Stimulated activated CD8-positive, alpha-beta memory T cell treated with anti-CD3 and anti-CD28 coated beads, Interleukin-4, amount 100 ng/mL, for 48 hours (primary cell): ENCODE measurements at places on chromosomes 16 and 17.
A peak's percentile ranks its signal among the peaks of the same experiment; 100 is the strongest.

- no peak for DNase-seq
These were observed 5.5 kb downstream of the GAST start for GRCh38 chr17:41717408-41718286.

DNA sequence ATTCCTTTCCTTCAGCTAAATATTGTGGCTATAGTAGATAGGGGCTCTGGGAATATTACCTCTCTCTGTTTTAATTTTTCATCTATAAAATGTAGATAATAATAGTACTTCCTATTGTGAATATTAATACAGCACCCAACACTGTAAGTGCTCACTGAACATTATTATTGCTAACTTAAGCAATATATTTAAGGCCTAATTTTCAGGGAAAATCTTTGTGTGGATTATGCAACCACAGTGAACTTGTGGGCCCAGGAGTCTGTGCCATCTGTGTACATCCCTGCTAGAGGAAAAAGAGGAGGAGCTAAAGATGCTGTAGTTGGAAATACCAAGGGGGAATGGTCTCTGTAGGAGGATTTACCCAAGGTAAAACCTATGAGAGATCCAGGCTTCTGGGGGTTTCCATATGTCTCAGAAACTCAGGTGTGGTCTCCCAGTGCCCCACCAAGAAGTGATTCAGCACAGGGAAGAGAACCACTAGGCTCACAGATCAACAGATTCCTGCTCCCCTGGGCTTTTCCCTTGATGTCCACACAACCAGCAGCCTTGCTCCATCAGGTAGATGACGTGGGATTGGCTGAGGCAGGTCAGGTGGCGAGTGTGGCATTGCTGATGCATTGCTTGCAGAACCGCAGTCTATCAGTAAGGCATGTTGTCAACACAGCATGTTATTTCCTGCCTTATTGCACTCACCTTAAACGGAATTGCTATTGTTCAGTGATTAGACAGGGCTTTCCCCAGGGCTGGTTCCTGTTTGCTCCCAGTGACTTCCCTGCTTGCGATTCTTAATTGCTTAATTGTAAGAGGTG is 1.6 kb upstream of the N4BP1 start:
- peak; percentile 84 for DNase-seq

DNA sequence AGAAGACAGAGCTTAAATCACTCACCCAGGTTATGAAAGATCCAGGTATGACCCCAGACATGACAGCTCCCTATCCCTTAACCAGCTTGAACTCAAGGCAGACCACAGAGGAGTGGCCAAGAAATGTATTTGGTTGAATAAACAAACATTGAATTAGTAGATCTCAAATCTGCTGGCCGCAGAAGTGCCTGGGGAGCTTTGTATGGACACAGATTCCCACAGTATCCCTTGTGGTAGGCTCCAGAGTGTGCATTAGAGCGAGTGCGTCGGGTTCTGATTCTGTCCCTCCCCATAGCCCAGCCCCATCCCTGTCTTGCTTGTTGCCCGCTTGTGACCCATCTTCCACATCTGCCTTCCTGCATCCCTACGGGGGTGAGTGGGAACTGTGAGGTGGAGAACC is 118.8 kb upstream of the FOXF1 start:
- DNase-seq, result no peak

DNA sequence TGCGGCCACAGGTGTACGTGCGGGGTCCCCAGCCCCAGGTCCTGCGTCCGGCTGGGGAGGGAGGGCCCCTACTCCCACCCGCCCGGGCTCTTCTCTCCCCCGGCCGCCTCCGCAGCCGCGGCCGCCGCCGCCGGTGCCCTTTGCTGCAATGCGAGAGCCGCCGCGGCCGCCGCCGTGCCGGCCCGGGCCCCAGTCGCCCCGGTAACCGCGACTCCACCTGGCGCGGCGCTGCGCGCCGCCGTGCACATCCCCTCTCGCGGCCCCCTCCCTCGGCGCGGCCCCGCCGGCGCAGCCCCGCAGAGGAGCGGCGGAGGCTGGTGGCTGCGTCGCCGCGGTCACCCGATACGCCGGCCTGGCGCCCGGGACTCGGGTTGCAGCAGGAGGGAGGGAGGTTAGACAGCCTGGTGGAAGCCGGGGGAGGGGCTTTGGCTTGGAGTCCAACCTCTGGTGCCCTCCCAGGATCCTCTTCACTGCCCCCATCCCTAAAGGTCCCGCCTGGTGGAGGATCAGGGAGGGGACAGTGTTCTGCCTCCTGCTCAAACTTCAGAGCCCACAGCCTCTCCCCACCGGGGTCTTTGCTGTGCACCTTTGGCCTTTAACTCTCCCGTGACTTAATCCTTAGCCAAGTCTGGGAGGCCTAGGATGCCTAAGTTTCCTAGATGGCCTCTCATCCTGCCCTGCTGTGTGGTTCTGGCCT is 32.9 kb downstream of the SRCIN1 start:
- no peak for DNase-seq

- DNase-seq, result no peak
These were observed 69.6 kb downstream of the N4BP1 start for GRCh38 chr16:48540222-48540900.

DNA sequence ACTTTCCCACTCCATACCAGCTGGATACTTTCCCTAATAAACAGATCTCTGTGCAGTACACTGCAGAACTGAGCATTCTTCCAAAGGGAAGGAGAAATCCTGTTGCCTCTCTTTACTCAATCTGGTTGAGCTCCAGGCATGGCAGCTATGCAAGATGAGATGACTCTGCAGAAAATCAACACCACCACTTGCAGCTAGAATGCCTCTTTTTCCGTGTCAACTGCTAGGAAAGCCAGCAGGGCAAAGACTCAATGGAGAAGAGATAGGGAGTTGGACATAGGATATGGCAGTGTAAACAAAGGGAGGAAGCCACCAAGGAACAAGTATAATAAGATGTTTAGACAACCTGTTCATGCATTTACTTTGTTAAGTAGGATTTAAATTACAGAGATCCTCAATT is 40.4 kb upstream of the CORO6 start:
- no peak for DNase-seq

GRCh38 chr17:40075201-40075941 is 12.6 kb downstream of the THRA start:
- peak; percentile 85 for DNase-seq

- peak; percentile 59 for DNase-seq
These were observed 96.0 kb downstream of the YPEL2 start for GRCh38 chr17:59427425-59427921.

GRCh38 chr16:24394341-24394740 is 138.2 kb downstream of the CACNG3 start:
- DNase-seq, result no peak

DNA sequence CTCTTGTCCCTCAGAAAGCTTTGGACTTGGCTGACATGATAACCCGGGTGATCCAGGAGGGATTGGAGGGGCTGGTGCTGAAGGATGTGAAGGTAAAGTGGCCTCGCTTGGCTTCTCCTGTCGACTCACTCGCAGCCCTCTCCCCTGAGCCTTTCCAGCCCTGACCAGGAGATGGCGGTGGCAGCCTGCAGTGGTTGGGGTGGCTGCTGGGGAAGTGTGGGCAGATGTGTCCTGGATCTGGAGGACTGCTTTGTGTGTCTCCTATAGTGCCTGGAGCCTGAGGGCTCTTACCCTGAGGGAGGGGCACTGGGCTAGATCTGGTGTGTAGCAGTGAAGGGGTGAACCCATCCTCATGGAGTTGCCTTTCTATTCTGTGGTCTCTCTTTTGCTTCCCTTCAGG is 17.9 kb downstream of the LIG3 start:
- DNase-seq, result peak; percentile 84

DNA sequence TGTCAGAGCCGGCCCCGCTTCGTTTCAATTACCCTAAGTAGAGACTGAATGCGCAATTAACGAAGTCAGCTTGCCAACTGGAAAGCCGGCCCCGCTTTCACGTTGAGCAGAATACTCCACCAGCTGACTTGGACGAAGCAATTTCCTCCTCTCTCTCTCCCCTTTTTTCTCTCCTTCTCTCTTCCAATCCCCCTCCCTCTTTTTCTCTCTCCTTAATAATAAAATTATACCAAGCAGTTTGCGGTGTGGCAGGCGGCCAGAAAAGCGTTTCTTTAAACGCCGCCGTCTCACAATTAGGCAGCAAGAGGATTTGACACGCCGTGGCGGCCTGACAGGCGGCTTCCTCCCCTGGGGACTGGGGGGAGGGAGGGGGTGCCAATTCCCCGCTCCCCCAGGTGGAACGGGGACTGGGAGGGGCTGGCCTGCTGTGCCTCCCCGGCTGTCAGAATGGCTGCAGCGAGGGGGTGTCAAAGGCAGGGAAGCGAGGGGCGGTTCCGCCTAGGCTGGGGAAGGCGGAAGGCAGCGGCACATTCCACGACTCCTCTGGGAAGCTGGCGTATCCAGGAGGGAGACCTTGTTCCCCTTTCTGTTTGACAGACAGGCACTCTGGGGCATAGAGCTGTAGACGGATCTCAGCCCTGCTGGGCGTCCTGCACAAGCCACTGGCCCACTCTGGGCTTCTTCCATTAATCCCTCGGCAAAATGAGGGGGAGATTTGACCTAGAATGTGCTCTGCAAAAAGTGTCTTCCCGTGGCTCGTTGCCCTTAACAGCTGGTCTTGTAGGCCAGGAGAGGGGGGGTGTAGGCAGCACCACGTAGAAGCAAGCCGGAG is 52.7 kb downstream of the SREBF1 start:
- DNase-seq, result no peak

DNA sequence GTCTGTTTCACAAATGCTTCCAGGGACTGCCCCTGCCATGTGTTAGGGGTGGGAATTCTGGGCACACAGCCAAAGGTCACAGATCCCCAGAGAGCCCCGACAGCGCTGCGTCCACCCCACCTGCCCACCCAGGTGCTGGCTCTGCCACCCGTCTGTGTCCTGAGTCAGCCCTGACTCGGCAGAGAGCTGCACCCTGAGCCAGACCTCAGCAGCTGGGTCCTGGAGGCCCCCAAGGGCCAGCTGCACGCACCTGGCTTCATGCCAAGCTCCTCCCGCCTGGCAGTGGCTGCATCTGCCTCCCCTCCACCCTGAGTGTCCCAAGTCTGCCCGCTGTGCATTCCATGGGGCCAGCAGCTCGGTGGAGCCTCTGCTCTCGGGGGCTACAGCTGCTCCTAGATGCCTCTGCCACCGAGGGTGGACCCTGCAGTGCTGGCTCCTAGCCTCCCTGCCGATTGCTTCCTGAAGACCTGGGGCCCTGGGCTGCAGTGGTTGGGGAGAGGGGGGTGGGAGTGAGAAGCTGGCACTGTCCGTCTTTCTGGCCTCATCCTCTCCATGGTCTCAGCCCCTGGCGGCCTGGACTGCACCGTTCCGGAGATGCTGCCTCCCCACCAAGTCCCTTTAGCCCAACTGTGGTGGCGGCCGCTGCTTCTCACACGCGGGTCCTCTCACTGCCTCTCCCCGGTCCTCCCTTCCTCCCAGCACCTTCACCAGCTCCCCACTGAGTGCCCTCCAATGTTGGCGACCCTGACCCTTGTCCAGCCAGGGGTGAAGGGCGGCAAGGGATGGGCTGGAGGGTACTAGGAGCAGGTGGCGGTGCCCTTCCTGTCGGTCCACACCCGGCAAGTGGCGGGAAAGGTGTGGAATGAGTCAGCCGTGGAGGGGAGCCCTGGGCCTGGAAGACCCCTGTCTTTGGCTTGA is 3.0 kb downstream of the SECTM1 start:
- DNase-seq, result no peak

DNA sequence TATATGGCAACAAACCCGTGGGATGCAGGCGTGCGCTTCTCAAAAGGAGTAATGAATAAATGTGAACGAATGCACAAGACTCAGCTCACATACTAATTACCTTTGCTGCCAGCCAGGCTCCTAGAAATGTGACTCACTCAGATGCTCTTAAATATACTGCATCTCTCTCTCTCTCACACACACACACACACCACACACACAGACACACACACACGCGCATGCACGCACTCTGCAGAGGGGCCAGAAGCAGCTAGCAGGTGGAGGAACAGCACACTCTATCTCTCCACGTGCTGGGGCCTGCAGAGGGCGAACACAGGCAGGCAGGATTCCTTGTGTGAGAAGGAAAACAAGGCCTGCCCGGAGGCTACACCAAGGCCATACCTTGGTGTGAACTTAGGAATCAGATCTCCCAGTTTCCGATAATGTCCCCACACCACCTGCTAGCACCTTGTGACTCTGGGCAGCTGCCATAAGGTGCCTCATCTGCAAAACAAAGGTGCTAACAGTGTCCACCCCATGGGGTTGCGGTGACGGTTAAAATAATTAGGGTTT is 5.3 kb downstream of the GPRC5B start:
- no peak for DNase-seq

GRCh38 chr16:27408012-27408601 is 6.1 kb downstream of the IL21R start:
- peak; percentile 68 for DNase-seq

GRCh38 chr17:65753348-65753747 is 191.9 kb upstream of the AXIN2 start:
- no peak for DNase-seq

- no peak for DNase-seq
These were observed 7.9 kb upstream of the SCNN1G start for GRCh38 chr16:23174622-23175021.

GRCh38 chr17:7328840-7329373 is at the start of gene NEURL4:
TSS of gene NEURL4 (minus strand) at chr17:7329335. CDS start at chr17:7329312, 23 bp downstream.
- DNase-seq, result no peak

DNA sequence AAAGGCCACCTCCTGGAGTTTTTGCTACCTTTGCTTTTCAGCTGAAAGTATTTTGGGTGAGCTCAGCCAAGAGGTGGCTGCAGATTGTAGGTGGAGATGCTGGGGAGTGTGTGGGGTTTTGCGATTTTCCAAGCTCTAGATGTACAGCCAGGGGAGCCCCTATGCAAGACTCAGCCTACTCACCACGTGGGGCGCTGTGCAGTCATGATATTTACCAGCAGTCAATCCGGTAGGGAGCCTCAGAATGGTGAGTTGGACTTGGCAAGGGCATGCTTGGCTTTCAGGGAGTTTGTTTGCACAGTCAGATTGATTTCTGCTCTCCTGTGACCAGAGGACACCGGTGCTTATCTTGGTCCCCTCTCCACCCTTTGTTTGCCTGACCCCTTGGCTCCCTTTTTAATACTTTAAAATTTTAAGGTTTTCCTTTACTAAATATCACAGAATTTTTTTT is 175.3 kb downstream of the UTP18 start:
- DNase-seq, result peak; percentile 60

DNA sequence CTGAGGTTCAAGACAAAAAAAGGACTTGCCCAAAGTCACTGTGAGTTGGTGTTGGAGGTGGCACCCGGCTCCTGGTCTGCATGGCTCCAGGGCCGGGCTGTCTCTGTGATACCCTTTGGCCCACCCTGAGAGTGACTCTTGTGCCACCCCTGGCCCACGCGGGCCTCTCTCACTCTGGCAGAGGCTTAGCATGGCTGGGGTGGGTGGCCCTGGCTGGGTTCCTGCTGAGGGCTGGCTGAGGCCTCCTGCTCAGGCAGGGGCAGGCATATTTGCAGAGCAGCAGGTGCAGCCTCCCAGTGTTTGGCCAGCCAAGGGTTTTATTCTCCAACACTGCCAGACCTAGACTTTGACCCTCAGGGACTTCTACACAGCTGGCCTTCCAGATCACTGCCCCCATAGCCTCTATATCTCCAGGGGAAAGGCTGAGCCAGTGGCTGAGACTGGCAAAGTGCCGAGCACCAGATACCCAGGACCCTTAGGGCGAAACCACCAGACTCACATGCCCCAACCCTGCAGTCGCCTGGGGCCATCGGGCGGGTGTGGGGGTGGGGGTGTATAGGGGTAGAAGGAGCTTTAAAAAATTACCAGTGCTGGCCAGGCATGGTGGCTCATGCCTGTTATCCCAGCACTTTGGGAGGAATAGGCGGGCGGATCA is 21.5 kb upstream of the ADGRG1 start:
- DNase-seq, result peak; percentile 22
